Fibroblast of the conjunctiva (primary cell): ENCODE measurements at places on chromosomes 4 and X.

- no peak for DNase-seq
Observed at GRCh38 chrX:53211391-53211978, 13.5 kb downstream of the KDM5C start.

DNA sequence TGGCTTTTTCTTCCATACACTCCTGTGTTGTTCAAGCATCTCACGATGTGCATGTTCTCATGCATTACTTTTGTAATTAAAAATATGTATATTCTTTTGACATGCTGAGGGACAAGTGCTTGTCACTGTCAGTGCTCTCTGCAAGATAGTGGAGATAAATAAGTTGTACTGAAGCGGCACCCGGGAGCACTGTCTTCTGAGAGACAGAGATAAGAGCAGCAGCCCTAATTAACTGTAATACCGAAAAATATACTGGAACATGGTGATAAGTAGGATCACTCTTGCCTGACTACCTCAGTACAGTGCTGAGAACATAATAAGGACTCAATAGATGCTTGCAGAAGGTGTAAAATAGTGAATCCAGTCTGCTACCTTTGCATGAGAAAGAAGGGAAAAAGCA lies 9.4 kb upstream of the GPR173 start:
- no peak for DNase-seq

- DNase-seq, result no peak
Observed at GRCh38 chr4:54548098-54548620, 109.6 kb upstream of the KIT start.

- DNase-seq, result no peak
Observed at GRCh38 chrX:48782216-48782615, 4.2 kb upstream of the GATA1 start.

DNA sequence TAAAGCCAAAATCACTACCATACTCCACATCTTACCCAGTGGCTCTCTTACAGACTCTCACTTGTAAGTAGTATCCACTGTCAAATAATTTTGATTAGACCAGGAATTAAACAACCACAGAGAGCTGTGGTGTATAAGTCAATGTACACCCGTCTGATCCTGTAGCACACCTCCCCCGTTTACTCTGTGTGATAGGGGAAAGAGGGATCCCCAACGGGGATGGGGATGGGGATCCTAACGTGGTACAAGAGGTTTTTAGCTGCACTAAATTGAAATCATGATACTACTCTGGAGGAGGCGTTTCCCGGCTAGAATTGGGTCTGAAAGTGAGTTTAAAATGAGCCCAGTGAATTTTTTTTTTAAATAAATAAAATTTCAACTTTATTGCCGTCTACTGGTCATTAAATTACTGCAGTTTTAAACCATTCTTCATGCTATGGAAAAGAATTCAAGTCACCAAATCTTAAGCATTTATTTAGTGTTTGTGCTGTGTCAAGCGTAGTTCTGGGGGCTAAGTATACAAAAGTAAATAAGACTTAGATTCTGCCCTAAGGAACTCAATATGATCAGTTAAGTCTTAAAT lies 76.6 kb downstream of the INTS12 start:
- DNase-seq, result no peak

DNA sequence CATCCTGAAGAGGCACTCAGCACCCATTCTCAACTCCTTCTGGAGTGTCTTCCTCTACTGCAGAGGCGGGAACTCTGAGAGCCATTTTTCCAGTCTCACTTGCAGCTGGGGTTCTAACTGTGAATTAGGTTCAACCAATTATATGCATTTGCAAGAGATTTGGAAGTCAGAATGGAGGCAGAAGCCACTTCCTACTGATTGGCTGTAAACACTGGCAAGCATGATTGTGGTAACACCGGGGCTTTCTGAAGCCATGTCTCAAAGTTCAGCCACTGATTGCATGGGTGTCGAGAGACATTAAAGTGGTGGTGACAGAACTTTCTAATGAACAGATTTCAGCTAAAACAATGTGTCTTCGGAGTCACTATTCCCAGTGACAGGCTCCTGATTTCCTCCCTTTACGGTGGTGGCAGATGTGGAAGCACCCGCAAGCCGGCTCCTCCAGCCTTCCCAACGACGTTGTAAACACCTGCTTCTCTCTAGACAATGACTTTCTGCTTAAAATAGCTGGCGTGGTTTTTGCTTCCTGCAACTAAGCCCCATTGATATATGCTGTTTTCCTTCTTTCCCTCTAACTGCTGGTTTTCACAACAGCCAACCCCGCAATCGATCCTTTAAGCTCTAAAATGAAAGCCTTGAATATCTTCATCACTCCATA lies 92.0 kb downstream of the IRF2 start:
- DNase-seq, result no peak

GRCh38 chr4:108555701-108556100 lies 64.7 kb upstream of the RPL34 start:
- DNase-seq, result no peak

DNA sequence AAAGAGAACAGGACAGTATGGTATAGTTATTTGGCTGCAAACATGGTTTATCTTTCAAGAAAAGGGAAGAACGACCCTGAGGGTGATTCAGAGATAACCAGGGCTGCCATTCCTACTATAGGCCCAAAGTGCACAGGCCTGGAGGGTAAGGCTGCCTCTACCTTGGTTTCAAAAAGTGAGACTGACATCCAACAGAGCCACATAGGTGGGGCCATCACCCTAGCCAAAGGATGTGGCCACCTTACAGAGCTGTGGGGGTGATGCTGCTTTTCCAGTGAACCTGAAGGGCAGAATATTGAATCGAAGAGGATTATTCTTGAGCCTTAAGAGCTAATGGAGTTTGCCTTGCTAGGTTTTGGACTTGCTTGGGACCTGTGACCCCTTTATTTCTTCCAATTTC lies 15.7 kb downstream of the SH2D1A start:
- DNase-seq, result no peak

DNA sequence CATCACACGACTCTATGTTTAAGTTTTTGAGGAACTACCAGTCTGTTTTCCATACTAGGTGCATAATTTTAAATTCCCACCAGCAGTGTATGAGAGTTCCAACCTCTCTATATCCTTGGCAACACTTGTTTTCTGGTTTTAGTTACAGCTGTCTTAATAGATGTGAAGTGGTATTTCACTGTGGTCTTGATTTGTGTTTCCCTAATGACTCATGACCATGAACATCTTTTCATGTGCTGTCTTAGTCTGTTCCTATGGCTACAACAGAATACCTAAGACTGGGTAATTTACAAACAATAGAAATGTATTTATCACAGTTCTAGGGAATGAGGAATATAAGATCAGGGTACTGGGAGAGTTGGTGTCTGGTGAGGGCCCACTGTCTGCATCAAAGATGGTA lies 51.5 kb upstream of the GPR78 start:
- no peak for DNase-seq

GRCh38 chrX:48891402-48892288 lies 5.9 kb downstream of the TIMM17B start:
- peak; percentile 74 for DNase-seq

DNA sequence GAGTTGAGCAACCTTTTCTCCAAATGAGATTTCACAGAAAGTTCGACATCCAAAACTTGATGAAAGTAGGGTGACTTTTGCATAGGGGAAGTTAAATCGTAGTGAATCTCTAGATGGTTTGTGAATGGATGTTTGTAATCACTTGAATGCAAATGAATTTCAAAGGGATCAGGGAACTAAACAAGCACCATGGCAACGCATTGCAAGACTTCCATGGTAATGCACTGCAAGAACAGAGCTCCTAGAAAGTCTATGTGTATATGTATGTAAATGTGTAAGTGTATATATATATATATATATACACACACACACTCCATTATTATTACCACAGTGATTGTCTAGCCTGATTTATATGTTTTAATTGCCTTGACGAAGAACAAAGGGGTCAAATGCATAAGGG lies 27.3 kb downstream of the INTS6L start:
- DNase-seq, result no peak

DNA sequence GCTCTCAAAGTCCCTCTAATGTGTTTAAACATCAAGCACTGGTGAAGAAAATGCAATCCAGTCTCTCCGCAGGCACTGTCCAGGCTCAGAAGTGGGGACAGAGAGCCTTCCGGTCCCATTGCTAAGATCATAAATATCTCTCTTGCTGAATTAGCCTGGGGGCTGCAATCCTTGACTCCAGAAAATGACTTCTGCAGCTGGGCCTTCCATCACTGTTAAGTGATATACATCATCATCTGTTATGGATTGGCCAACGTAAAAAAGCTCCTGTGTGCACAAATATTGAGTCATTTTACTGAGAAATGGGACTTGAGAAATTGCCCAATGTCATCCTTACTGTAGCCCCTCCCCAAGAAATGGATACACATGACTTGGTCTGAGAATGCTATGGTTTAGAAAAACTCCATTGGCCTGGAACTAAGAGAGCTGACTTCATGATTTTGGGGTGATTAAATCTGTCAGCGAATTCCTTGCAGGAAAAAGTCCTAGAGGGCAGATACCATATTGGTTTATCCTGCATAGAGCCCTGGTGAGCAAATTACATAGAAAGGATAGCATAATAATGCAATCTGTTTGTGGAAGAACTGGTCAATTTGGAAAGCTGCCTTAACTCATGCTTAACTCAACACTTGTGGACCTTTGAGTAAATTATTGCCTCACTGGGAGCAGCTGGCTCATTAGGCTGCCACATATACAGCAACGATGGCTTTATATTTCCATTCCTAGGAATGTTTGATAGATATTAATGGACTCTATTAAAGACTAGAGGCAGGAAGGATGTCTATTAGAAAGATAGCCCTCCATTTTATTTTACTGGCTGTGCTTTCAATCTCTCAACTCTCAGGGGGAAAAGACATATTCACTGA lies 346.1 kb downstream of the GBA3 start:
- DNase-seq, result no peak

DNA sequence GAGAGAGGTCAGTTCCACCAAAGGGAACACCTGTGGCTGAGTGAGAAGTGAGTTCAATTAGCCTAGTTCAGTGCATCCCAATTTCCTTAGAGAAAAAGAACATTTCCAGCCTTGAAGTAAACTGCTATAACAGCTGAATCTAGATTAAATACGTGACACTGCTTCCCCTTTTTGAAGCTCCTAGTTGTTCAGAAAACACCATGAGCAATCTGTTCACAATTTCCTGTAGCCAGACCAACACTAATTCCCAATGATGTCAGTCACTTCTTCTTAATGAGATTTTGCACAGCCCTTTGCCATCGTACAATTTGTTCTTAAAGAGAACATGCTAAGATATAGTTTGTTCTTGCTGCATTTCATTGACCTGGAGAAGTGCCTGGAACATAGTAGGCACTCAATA lies 144.6 kb upstream of the EDNRA start:
- DNase-seq, result no peak

DNA sequence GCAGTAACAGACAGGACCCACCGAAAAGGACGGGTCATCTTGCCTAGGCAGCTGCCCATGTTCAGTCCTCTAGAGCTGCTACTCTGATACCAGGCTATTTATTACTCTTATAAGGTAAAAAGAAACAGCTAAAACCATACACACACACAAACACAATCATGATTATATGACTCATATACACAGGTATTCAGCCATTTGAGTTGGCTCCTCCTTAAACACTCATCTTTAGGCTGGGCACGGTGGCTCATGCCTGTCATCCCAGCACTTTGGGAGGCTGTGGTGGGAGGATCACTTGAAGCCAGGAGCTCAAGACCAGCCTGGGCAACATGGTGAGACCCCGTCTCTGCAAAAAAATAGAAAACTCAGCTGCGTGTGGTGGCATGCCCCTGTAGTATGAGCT lies 76.6 kb downstream of the F11 start:
- DNase-seq, result no peak

- no peak for DNase-seq
Observed at GRCh38 chrX:24682739-24683432, 10.8 kb upstream of the POLA1 start.

GRCh38 chr4:48778431-48779094 lies 1.5 kb downstream of the FRYL start:
- peak; percentile 30 for DNase-seq

GRCh38 chrX:115616943-115617563 lies 56.1 kb downstream of the PLS3 start:
- DNase-seq, result no peak

DNA sequence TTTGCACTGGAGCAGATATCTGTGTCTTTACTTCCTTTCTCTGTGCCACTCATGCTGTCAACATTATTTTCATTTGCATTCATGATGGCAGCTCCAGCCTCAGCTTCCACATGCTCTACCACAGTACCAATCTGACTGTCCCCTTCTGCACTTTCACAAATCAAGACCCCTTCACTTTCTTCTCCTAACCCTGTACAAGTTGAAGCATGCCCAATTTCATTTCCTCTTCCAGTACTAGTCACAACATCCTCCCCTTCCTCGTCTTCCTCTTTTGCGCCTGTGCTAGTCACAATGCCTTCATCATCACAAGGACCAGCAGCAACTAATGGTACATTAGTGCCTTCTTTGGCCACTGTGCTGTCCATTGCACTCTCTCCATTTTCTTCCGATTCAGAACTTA lies 26.5 kb downstream of the BOD1L1 start:
- no peak for DNase-seq

DNA sequence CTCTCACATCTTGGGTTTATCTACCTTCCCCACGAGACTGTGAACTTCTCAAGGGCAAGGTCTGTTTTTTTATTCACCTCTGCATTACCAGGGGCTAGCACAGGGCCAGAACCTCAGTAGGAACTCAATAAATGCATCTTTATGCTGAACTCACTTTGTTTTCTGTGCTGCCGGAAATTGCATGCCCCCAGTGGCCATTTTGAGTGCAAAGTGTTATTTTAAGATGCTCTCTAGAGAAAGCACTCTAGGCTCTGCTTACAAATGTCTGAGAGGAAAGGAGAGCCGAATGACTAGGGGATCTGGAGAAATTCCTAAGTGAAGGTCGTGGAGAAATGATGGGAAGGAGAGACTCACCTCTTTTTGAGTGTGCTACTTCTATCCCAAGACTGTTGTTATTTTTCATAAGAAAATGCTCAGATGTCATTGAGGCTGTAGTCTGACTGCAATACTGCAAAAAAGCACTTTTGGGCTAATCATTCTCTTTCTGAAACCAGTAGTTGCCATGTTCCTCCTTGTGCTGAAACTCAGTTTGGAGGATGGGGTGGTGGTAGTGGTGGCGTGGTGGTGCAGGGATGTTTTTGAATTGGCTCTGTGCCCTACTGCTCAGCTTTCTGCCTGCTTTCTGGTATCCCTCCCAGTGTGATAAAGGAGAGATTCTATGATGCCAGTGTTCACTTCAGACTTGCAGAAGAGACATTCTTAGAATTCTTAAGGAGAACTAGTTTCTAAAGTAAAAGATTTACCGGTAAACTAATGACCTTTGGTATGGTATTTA lies 41.3 kb downstream of the DOCK11 start:
- no peak for DNase-seq
